ENCODE measurements at places on chromosomes 1 and 21.

GRCh38 chr1:248421384-248421783 lies 18.5 kb downstream of the OR2T1 start:
- no peak for DNase-seq

GRCh38 chr21:41074396-41075184 lies 93.4 kb upstream of the BACE2 start:
- no peak for DNase-seq

- no peak for DNase-seq
These were observed 251.1 kb upstream of the JUN start for GRCh38 chr1:59034925-59035324.

DNA sequence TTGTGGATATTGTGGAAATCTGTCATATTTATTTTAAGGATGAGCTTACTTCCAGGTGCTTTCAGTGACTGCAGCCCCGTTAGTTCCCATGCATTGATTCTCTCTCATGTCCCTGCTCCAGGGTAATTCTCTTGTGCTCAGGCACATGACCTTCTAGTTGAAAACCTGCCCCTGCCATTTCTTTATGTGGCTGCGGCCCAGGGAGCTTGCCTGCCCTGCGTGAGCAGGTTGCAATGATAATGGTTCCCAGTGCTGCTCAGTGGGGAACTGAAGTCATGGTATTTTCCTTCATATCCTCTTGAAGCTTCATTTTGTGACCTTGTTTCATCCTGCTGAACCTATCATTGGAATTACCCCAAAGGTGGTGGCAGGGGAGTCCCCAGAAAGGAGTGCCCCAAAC lies 229.8 kb downstream of the DISC1 start:
- no peak for DNase-seq

- no peak for DNase-seq
These were observed 3.3 kb upstream of the C2CD2 start for GRCh38 chr21:41956926-41957729.

- no peak for DNase-seq
These were observed at the start of gene VSIG8 for GRCh38 chr1:159862557-159862956. VSIG8 (minus strand) TSS chr1:159862657; CDS start chr1:159862521, 136 bp downstream.

GRCh38 chr1:2400950-2401649 lies 9.5 kb downstream of the RER1 start:
- DNase-seq: no peak

DNA sequence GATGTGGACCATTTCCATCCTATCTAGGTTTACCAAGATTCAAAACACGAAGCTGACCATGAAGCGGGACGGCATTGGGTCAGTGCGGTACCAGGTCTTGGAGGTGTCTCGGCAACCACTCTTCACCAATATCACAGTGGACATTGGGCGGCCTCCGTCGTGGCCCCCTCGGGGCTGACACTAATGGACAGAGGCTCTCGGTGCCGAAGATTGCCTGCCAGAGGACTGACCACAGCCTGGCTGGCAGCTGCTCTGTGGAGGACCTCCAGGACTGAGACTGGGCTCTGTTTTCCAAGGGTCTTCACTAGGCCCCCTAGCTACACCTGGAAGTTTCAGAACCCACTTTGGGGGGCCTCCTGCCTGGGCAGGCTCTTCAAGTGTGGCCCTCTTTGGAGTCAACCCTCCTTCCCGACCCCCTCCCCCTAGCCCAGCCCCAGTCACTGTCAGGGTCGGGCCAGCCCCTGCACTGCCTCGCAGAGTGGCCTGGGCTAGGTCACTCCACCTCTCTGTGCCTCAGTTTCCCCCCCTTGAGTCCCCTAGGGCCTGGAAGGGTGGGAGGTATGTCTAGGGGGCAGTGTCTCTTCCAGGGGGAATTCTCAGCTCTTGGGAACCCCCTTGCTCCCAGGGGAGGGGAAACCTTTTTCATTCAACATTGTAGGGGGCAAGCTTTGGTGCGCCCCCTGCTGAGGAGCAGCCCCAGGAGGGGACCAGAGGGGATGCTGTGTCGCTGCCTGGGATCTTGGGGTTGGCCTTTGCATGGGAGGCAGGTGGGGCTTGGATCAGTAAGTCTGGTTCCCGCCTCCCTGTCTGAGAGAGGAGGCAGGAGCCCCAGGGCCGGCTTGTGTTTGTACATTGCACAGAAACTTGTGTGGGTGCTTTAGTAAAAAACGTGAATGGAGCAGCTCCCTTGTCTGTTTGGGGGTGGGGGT lies 864 bp upstream of the CCDC24 start:
- DNase-seq: no peak

GRCh38 chr1:30272277-30273020 lies 450.9 kb downstream of the MATN1 start:
- DNase-seq: no peak

DNA sequence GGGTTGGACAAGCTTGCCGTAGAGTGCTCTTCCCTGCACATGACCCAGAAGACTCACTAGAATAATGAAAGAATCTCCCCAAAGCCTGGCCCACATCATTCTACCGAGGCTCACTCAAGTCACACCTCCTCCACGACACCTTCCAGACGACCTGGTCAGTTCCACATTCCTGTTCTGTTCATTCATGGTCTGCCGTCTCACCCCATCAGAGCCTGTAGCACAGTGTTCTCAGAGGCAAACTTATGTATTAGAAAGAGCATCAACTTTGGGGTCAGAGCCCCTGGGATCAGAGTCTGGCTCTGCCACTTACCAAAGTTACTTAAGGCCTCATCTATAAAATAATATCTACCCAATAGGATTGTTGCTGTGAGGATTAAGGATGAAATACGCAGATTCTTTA lies 7.5 kb downstream of the OLFML3 start:
- DNase-seq: no peak

GRCh38 chr1:18875107-18875795 lies 15.8 kb upstream of the TAS1R2 start:
- peak; percentile 87 for DNase-seq

- no peak for DNase-seq
These were observed 30.7 kb downstream of the CDCA8 start for GRCh38 chr1:37723072-37723389.

- DNase-seq: no peak
These were observed 71.0 kb downstream of the ZC3H11B start for GRCh38 chr1:219541946-219542345.

- DNase-seq: no peak
These were observed 162.1 kb downstream of the GLUL start for GRCh38 chr1:182229451-182229850.

- no peak for DNase-seq
These were observed 70.2 kb upstream of the GOLT1A start for GRCh38 chr1:204283711-204284651.

GRCh38 chr1:46043458-46044017 lies 88.9 kb downstream of the PIK3R3 start:
- DNase-seq: peak; percentile 52

DNA sequence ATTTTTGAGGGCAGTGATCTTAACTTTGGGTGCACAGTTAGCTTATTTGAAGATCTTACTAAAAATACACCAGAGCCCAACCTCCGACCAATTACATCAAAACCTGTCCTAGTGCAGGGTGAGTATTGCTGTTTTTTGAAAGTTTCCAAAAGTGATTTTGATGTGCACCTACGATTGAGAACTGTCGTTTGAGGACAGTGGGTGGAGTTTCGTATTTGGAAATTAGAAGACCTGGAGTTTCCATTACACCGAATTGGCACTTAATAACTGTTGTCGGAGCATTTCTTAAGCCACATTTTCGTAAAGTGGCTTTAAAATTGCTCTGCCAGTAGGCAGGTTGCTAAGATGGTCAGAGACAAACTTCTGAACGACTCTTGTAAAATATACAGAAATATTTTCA lies 1.1 kb downstream of the SOD1 start:
- DNase-seq: no peak

- no peak for DNase-seq
These were observed 17.5 kb downstream of the COL6A1 start for GRCh38 chr21:45998871-45999580.

DNA sequence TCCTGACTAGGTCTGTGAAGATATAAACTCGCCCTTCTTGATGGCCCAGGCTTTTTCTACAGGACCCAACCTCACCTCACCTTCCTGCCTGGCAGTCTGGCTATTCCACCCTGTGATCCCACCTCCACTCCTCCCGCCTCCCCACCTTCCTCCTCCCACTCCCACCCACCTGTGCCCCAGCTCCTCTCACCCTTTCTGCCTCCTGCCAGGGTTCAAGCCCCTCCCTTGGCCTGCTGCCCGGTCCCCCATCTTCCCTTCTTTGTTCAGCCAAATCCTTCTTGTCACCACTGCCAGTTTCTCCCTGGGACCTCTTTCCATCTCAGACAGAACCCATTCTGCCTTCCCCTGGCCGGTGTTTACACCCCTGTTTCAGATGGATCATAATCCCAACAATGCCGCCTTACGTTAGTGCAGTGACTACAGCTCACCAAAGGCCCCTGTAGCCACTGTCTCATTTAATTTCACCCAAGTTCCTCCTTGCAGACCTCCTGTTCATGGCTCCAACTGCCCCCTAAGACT lies 127.5 kb upstream of the EDN2 start:
- DNase-seq: no peak

DNA sequence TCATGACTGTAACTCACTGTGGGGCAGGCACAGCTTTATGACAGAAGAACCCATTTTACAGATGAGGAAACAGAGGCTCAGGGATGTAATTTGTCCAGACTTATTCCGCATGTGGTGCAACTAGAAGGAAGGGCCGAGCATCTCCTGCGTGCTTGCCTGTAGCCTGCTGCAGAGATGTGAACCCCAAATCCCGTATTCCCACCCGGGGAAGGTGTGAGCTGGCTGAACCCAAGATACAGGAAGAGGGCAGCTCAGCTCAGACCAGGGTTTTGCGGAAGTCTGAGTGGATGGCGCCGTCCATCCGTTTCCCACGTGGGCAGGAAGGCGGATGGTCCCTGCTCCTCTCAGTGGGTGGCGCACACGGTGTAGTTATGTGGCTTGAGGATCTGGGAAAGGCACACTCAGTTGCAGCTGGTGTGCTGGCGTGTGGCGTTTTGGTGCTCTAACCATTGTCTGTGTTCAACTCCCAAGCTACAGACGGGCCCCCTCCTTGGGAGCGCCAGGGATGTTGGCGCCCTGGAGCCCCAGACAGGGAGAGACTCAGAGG lies 1.2 kb downstream of the CROCC start:
- no peak for DNase-seq

DNA sequence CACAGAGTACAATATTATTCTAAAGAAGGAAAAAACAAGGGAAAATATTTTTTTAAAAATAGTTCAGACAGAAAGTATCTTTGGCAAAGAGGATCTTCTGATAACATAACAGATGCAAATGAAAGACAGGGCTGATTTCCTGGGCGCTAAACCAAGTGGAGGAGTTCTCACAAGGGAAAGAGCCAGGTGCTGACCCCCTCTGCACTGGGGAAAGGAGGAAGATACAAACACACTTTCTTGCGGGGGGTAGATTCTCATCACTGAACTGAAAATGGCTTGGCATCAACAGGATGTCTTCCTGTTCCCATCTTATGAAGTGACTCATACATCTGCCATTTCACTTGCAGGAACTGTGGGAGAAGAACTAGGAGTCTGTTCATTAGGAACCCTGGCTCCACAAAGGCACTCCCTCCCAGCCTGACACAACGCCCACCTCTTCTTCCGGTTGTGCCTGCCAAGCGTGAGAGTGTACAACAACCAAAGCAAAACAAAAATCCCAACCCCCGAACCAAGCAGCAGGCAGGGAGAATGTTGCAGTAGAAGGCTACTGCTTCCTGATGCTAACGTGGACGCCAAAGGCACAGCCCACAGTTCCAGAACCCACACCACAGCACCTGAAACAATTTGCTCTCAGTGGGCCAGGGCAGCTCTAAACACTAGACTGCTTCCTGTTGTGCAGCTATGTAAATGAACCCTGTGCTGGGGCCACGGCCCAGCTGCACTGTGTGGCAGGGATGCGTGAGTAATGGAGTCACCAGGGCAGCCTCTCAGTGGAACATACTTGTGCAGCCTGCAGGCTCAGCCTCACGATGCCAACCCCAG lies 51.0 kb downstream of the GADD45A start:
- DNase-seq: peak; percentile 43
